ENCODE measurements at places on chromosomes 16 and 17.

DNA sequence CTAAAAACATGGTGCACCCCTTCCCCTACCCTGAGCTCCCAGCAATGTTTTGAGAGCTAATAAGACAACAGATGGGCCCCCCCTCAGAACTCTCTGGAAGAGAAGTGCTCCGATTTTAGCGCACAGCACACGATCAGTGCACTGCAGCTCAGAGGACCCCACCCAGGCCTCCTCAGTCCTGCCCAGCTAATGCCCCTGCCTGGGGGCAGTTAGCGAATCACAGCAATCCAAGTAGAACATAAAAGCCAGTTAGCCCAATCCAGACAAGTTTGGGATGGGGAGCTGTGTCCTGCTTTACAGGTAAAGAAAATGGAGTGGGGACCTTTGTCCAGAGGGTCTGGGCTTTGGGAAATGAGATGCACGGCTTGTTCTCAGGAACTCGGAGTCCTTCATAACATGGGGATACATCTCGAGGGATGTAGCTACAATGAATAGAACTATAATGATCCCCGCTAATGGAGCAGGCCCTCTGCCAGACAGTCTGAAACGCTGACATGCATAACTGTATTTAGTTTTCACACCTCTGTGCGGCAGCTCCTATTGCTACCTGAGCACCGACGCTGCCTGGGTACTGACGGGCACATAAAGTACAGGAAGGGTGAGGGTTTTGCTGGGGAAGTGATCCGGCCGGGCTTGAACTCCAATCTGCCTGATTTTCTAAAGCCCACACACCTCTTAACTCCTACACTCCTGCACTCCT lies 29.7 kb upstream of the CDC42EP4 start:
- no peak for DNase-seq

DNA sequence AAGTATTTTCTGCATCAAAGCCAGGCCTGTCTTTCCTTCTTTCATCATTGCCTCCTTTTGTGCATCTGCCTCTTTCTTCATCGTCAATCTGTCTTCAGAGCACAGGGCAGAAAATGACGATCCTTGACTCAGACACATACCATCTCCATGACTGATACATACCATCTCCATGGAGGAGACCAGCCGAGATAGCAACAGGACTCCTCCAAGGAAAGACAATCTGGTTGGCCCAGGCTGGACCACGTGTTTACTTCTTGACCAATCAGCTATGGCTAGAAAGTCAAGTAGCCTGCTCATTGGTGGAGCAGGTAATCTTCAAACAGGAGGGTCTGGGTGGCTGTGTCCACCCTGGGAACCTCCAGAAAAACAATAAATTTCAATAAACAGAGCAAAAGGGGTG lies 164.6 kb downstream of the CPPED1 start:
- no peak for DNase-seq

- DNase-seq, result no peak
Observed at GRCh38 chr17:82021900-82022309, 773 bp downstream of the CENPX start.

DNA sequence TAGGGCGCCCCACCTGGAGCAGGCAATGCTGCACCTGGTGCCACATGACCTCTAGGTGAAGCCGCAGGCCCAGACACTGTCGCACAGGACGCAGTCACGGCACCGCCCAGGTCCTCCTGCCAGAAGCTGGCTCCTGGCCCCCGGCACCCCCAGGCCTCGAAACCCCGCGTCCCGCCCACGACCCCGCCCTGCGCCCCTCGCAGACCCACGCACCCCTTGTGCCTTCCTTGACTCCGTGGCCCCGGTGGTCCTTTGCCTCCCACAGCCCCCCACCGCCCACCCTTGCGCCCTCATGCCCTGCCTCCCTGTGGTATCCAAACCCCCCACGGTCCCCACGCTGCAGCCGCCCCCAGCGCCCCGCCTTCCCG lies 6.3 kb upstream of the C1QTNF8 start:
- no peak for DNase-seq

GRCh38 chr17:47210105-47210504 lies 957 bp downstream of the MYL4 start:
- DNase-seq, result no peak

GRCh38 chr16:81544261-81544660 lies 99.7 kb downstream of the CMIP start:
- DNase-seq, result no peak

DNA sequence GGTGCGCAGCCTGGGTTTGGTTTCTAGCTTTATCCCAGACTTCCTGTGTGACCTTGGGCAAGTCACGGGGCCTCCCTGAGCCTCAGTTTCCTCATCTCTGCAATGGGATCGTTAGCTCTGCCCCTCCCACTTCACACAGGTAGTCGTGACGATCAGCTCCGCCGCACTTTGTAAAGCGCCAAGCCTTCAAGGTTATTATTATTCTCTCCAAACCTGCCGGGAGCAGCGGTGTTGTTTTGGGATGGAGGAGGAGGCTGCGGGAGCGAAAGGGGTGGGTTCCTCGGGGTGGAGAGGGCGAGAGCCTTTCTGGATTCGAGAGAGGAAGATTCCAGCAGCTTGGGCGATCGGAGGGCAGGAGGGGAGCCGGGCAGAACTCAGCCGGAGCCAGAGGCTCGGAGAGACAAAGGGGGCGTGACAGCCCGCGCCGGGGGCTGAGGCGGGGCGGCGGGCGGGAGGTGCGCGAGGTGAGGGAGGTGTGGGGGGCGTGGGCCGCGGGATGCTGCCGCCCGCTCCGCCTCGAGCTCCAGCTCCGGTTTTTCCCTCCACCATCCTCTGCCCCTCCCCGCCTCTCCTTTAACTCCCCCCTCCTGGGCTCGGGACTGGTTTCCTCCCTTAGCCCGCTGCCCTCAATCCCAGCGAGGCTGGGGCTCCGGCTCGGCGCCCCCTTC lies at the start of gene EFNB3:
TSS of gene EFNB3 (plus strand) at position 602 of the 668 bp plus-strand sequence. CDS start 397 bp downstream, outside the sequence.
- DNase-seq, result peak; percentile 28

GRCh38 chr16:1002399-1003166 lies 21.0 kb downstream of the SOX8 start:
- DNase-seq, result peak; percentile 75

DNA sequence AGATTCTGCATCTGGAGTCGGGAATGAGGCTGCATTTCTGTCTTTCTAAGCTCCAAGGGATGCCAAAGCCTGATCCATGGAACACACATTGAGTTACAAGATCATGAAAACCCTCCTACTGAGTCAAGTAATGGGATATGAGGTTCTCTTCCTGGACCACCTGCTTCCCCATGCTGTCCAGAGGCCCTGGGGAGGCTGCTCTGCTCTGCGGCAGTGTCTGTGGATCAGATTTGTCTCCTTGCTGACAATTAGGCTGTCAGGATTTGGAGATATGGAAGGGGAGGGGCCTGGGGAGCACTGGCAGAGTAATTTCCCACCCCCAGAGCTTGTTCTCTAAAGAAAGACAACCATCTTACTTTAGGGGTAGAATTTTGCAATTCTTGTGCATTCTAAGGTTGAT lies 33.0 kb downstream of the C16orf95 start:
- DNase-seq, result no peak

- DNase-seq, result no peak
Observed at GRCh38 chr16:12126091-12126806, 149.7 kb downstream of the SNX29 start.

DNA sequence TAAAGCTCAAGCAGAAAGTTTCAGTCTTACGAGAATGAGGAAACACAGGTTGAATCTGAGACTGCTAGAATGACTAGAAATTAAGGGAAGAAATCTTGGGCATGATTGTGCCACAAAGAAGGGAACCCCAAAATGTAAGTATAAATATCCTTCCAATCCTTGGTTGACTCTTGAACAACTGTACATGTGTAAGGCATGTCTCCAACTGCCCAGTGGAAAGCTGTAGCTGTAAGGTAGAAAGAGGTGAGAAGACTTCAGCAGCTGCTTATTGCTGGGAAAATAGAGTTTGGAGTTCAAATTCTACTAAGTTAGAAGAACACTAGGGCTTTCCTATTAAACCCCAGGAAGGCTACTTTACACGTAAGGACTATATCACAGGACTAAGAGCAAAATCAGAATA lies 59.7 kb upstream of the NACA2 start:
- DNase-seq, result no peak

- no peak for DNase-seq
Observed at GRCh38 chr17:70168044-70168976, 1.0 kb upstream of the KCNJ2 start.

DNA sequence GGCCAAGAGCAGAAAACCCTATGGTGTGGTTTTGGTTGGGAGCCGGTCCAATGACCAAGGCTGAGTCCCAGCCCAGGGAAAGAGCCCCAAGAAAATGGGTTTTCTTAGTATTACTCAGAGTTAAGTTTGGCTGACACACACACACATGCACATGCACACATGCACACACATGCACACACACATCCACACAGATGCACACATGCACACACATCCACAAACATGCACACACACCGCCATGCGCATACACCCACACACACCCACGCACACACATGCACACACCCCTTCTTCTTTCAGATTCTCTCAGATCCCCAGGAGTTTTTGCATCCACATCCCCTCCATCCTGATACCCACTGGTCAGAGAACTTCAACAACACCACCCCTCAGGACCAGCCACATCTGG lies 9.1 kb downstream of the ABCC12 start:
- no peak for DNase-seq

GRCh38 chr16:65494609-65495008 lies 372.7 kb upstream of the CDH11 start:
- no peak for DNase-seq

GRCh38 chr16:73028721-73029361 lies 19.1 kb downstream of the ZFHX3 start:
- no peak for DNase-seq

DNA sequence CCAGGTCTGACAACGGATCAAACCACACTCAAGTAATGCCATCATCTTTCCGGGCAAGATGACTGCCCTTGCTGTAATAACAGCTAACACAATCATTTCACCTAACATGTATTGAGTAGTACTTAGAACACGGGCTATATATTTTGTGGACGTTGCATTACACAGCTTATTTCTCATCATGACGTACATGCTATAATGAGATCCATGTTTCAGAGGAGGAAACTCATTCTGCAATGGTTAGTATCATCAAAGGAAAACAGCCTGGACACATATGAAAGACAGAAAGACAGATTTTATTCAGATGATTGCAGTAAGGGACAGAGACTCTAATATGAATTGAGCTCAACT lies 446.7 kb downstream of the HS3ST3B1 start:
- no peak for DNase-seq

DNA sequence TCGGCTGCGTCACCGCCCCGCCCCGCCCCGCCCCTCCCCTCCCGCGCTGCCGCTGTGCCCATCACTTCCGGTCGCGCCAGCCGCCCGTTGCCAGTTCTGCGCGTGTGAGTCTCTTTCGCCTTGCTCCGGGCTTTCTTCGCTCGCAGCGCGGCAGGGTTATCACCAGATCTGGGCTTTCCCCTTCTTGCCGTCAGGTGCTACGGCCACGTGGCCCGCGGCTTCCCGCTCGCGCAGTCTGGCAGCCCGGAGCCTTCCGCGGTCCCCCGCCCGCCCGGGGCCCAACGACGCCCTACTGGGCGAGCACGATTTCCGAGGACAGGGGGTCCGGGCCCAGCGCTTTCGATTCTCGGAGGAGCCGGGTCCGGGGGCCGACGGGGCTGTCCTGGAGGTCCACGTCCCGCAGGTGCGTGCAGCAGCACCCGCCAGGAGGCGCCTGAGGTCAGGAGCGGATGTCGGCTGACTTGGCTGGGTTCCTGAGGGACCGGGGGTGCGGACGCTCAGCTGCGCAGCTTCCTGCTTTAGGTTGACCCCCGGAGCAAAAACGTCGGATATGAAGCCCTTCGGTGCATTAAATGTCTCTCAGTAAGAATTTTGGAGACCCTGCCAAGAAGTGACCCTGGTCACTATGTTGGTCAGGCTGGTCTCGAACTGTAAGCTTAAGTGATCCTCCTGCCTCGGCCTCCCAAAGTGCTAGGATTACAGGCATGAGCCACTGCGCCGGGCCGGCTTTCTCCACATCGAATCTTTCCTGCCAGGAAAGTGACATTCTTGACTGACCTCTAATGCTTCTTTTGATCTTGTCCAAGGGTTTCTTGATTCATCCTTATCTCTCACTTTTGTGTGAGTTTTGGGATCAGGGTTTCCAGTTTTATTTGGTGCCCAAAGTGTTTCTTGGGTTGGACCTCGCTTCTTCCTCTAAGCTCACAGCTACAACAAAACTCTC lies at the start of gene METTL23:
TSS of gene METTL23 (plus strand) at position 64 of the 943 bp plus-strand sequence. CDS start 2,872 bp downstream, outside the sequence.
- DNase-seq, result peak; percentile 68

DNA sequence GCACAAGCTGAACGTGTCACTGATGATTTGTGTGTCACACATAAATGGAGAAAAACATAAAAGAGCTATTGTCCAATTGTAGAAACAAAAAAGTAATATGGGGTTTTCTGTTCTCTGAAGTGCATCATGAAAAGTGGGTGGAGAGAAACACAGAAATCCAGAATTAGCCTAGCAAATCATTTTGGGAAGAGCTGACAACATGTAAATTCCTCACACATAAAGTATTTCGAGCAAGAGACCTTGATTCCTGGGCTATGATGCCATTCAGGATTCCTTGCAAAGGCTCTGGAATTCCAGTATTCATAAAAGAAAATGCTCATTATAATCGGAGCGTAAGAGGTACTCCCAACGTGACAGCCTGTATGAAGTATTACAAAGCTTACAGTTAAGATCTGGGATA lies 1.1 kb downstream of the DCUN1D3 start:
- DNase-seq, result no peak

DNA sequence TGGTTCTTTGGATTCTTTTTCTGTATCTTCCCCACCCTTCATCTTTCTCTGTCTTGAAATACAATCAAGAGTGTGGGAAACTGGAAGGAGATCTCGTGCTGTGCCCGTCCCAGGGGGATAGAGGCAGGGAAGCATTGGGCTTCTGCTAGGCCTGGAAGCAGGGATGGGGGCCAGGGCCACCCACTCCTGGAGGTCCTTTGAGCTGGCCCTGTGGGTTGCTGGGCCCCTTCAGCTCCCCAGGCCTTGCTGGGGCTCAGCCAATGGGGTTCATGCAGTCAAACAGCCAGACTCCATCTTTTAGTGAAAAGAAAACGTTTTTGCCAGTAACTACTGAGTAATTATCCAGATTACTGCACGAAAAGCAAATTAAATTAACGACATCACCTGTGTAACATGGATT lies 67.8 kb downstream of the CCDC182 start:
- no peak for DNase-seq

- DNase-seq, result no peak
Observed at GRCh38 chr17:2854143-2855055, 58.2 kb downstream of the RAP1GAP2 start.

- DNase-seq, result no peak
Observed at GRCh38 chr16:63617990-63618763, 1503.7 kb downstream of the CDH11 start.

GRCh38 chr16:58318391-58318790 lies 23.6 kb upstream of the PRSS54 start:
- no peak for DNase-seq

DNA sequence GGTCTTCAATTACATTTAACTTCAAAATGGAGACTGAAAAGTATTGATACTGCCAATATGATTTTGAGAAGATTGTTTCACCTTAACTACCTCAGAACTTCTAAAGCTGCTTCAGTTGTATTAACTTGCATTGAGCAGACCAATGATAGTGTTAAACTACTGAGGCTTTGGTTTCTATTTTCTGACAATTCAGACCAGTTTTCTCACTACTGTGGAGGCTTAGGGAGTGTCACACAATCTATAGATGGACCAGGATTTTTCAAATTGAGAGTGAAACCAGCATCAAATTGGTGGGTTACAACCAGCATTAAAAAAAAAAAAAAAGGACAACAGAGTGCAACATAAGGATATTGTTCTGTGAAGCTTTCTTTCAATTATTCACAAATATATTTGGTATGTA lies 21.2 kb downstream of the COG1 start:
- DNase-seq, result no peak
